ENCODE measurements at places on chromosomes 12 and 14. TPM values are rescaled to one million over a fixed set of nuclear protein-coding genes. Genes with fewer than 3 reads are reported as not detected.

The OR4N2 gene
- polyA plus RNA-seq: not detected

The LBHD2 gene
- polyA plus RNA-seq: not detected

The TMEM63C gene
- polyA plus RNA-seq: 0.11 TPM

The PRB2 gene
- not detected for polyA plus RNA-seq

The IAPP gene
- polyA plus RNA-seq: not detected

The ACRBP gene
- 0.50 TPM for polyA plus RNA-seq

The C14orf180 gene
- polyA plus RNA-seq: 153 TPM

The KHNYN gene
- 19.1 TPM for polyA plus RNA-seq

The HOXC4 gene
- polyA plus RNA-seq: 0.32 TPM

The IFNG-AS1 gene
- 0.79 TPM for polyA plus RNA-seq

The VPS29 gene
- 151 TPM for polyA plus RNA-seq

The HOXC12 gene
- not detected for polyA plus RNA-seq

The RAPGEF3 gene
- polyA plus RNA-seq: 44.9 TPM

The GPR137C gene
- 0.68 TPM for polyA plus RNA-seq

The LRTM2 gene
- not detected for polyA plus RNA-seq

The RBP5 gene
- 0.77 TPM for polyA plus RNA-seq

The NPFF gene
- polyA plus RNA-seq: not detected

The PLEK2 gene
- polyA plus RNA-seq: 0.34 TPM

The LTB4R gene
- polyA plus RNA-seq: 1.6 TPM

The TSPAN11 gene
- polyA plus RNA-seq: 2.8 TPM

The KRT6A gene
- not detected for polyA plus RNA-seq

The SNRNP35 gene
- 48.1 TPM for polyA plus RNA-seq

The GPATCH2L gene
- 9.7 TPM for polyA plus RNA-seq

The PLA2G1B gene
- polyA plus RNA-seq: not detected

The PARPBP gene
- polyA plus RNA-seq: 0.43 TPM

The TTC9 gene
- polyA plus RNA-seq: 0.95 TPM

The DACT1 gene
- 4.8 TPM for polyA plus RNA-seq

The CACNA2D4 gene
- polyA plus RNA-seq: 1.2 TPM

The HCFC2 gene
- 4.1 TPM for polyA plus RNA-seq

The TEX52 gene
- polyA plus RNA-seq: not detected

The RAB3IP gene
- polyA plus RNA-seq: 17.0 TPM

The VWF gene
- polyA plus RNA-seq: 181 TPM

The WASHC3 gene
- polyA plus RNA-seq: 57.7 TPM

The PEBP1 gene
- polyA plus RNA-seq: 477 TPM

The KLRG1 gene
- polyA plus RNA-seq: 5.7 TPM

The FAM186B gene
- 0.16 TPM for polyA plus RNA-seq

The HSPA2 gene
- polyA plus RNA-seq: 45.9 TPM

The RNF31 gene
- polyA plus RNA-seq: 27.6 TPM

The GPRC5D gene
- not detected for polyA plus RNA-seq

The IQSEC3 gene
- polyA plus RNA-seq: 1.4 TPM

The MIP gene
- 0.14 TPM for polyA plus RNA-seq

The C12orf54 gene
- polyA plus RNA-seq: not detected

The MOAP1 gene
- 45.7 TPM for polyA plus RNA-seq

The GALNT6 gene
- 0.25 TPM for polyA plus RNA-seq

The CD27 gene
- polyA plus RNA-seq: 0.27 TPM

The PCNX4 gene
- polyA plus RNA-seq: 19.5 TPM

The GUCY2C gene
- polyA plus RNA-seq: 0.02 TPM
